ENCODE measurements at places on chromosomes 11 and 22.

DNA sequence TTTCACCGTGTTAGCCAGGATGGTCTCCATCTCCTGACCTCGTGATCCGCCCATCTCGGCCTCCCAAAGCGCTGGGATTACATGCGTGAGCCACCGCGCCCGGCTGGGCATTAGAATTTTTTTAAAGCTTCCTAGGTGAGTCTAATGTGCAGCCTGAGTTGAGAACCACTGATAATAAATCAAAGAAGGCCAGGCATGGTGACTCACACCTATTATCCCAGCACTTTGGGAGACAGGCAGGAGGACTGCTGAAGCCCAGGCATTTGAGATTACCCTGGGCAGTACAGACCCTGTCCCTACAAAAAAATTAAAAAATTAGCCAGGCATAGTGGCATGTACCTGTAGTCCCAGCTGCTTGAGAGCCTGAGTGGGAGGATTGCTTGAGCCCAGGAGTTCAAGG, 13.7 kb downstream of the MEI1 start:
- no peak for DNase-seq

- no peak for DNase-seq
Measured at GRCh38 chr11:66048547-66049323, at the start of gene GAL3ST3. Gene GAL3ST3, minus strand, starts transcription at chr11:66049161. Its CDS starts 3,746 bp downstream, at chr11:66045415.

GRCh38 chr11:27234043-27234668, 128.9 kb downstream of the CCDC34 start:
- DNase-seq: no peak

DNA sequence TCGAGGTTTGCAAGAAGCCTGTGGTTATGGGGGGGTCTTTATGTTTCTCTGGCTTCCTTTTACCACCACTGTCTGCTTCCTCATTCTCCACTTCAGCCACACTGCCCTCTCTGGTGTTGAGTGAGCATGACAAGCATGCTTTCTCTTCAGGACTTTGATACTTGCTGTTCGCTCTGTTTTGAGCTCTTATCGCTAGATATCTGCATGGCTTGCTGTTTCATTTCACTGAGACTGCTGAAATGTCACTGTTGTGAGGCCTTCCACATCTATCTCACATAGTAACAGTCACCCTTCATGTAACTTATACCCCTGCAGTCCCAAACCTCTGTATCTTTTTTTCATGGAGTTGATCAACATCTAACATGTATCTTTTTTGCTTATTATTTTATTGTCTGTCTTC, 59.8 kb downstream of the TMEM135 start:
- DNase-seq: peak; percentile 2

GRCh38 chr11:22926341-22926740, 66.1 kb upstream of the CCDC179 start:
- DNase-seq: no peak

Measured in stimulated activated CD8-positive, alpha-beta memory T cell treated with anti-CD3 and anti-CD28 coated beads, Interleukin-4, amount 100 ng/mL, for 4 hours (primary cell).